ENCODE measurements at places on chromosomes 7 and 10.
A peak's percentile ranks its signal among the peaks of the same experiment; 100 is the strongest.

GRCh38 chr10:120415709-120416330 is 41.2 kb upstream of the PLPP4 start:
- no peak for DNase-seq

GRCh38 chr7:74180866-74181265 is 6.7 kb downstream of the EIF4H start:
- DNase-seq = no peak

- DNase-seq = no peak
Observed at GRCh38 chr7:11404355-11404754, 427.6 kb downstream of the THSD7A start.

GRCh38 chr7:44386139-44386913 is 60.9 kb upstream of the CAMK2B start:
- no peak for DNase-seq

DNA sequence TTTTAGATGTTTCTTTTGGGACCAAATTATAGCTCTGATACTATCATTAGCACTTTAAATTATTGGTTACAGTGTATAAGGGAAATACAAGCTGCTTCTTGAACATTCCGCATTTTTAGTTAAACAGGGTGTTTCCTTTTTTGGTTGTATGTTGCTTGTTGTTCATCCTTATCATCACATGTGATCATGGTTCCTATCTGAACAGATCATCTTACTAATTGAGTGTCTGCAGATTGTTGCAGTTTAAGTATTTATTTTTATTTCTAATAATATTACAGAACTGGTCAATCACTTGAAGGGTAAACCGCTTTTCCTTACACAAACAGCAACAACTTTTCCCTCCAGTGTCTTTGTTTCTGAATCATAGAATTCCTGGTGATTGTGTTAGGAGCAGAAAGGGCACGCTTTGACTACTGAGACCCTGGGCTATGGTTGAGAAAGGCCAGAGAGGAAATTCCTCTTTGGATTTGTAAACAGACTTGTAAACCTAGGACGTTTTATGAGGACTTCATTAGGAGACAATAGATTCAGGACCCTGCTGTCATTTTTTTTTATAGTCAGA is 37.2 kb downstream of the CHN2 start:
- no peak for DNase-seq

DNA sequence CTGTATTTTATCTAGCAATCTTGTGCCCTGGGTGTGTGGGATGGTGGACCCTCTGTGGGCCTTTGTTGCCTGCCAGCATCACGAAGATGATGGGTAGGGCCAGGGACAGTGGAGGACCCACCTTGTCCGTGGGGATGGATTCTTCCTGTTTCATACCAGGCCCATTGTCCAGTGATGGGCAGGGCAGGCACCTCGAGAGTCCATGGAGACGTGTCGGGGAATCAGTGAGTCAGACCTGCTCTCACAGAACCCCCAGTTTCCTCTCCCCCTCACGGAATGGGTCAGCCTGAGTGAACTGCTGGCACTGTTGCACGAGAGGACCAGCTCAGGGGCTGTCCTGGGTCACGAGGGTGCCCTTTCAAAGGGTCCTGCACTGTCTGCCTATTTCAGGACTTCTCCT is 401.2 kb downstream of the RPS24 start:
- DNase-seq = peak; percentile 53

- DNase-seq = no peak
Observed at GRCh38 chr10:125266541-125266940, 106.2 kb upstream of the CTBP2 start.

DNA sequence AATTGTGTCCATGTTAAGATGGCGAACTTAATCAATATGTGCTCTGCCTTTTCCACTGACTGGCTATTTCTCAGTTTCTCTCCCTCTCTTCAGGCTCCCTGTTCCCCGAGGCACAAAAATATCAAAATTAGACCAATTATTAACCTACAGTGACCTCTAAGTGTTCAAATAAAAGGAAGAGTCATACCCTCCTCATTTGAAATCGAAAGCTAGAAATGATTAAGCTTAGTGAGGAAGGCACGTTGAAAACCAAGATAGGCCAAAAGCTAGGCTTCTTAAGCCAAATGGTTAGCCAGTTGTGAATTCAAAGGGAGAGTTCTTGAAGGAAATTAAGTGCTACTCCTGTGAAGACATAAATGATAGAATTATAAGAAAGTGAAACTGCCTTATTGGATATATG is 81.1 kb upstream of the MBL2 start:
- no peak for DNase-seq

GRCh38 chr10:61987951-61988379 is 86.5 kb downstream of the ARID5B start:
- DNase-seq = no peak

GRCh38 chr7:99597762-99598501 is at the start of gene TMEM225B:
Gene TMEM225B, plus strand, starts transcription at chr7:99598267. Its CDS starts 6,122 bp downstream, at chr7:99604389.
- no peak for DNase-seq

- DNase-seq = peak; percentile 94
Observed at GRCh38 chr7:94374721-94375566, 19.8 kb upstream of the COL1A2 start.

Measured in sigmoid colon (tissue), 7 donors.